ENCODE measurements at places on chromosomes 7 and 10.

GRCh38 chr7:27198871-27199801 lies 755 bp downstream of the HOXA13 start:
- DNase-seq, result no peak

GRCh38 chr7:48337012-48337621 lies 165.9 kb downstream of the ABCA13 start:
- DNase-seq, result no peak

DNA sequence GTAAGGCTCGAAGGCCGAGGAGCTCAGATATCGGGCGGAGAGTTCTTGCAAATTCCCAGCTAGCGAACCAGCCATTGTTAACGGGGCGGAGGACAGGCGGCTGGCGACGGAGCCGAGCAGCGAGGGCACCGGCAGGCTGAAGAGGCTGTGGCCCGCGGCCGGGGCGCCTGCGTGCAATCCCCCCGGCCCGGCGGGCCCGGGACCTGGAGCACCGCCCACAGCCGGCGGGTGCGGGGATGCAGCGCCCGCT lies 4.1 kb downstream of the VAX1 start:
- no peak for DNase-seq

DNA sequence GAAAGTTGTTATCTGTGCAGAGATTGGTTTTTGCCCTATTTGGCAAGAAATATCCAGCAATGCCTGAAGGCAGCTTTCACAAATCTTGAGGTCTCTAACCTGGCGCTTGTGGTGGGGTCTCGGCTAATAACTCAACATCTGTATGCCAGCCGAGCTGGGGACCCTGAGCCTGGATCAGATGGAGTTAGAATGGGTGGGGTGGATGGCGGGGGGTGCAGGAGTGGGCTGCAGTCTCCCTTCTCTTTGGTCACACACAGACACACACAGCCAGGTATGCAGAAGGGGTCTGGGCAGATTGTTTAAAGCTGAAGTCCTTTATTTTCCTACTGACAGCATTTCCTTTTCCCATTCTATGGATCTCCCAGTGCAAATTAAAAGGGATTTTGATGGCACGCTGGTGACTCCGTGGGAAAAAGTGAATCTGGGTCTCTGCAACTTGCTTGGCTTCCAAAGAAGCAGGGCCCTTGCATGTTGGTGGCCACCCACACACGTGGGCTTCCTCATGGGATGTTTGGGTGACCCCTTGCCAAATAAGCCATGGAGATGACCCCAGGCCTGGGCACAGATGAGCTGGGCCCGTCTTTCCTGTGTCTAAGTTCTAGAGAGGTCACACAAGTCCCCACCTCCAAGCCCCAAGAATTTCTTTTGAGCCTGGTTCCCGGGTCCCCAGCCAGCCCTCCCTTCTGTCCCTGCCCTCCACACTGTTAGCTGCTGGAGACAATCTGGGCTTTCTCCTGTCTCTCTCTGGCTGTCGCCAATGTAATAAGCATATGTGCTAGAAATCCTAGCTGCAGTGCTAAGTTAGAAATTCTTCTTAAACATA lies 39.9 kb upstream of the EMX2 start:
- DNase-seq, result no peak

Measured in nucleus accumbens (tissue), 56 donors.